Fibroblast of lung (primary cell): ENCODE measurements at places on chromosomes 6 and 20. TPM values are rescaled to one million over a fixed set of nuclear protein-coding genes. Genes with fewer than 3 reads are reported as not detected.
A peak's percentile ranks its signal among the peaks of the same experiment; 100 is the strongest.

The DEFB124 gene
- total RNA-seq, result not detected in 2 replicates

The FAXC gene
- total RNA-seq, result 0.17 and 0.51 TPM in 2 replicates

DNA sequence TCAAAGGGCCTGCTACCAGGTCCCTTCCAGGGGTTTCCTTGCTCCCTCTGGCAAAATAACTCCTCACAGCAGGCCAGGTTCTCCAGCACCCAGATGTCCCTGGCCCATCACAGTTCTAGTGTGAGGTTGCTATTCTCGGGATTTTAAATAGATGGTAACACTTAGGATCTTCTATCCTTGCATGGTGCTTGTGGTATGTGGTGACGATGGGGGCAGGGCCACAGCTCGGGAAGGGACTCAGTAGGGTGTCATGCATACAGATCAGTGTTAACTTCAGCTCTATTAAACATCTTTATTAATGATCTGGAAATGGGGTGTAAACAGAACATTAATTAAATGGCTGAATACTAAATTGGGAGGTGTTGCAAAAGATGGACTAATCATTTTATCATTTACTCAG lies 323.8 kb downstream of the QKI start:
- no peak for DNase-seq

- peak; percentile 16 for DNase-seq
These were observed 763 bp downstream of the KLC4 start for GRCh38 chr6:43060034-43060754.

DNA sequence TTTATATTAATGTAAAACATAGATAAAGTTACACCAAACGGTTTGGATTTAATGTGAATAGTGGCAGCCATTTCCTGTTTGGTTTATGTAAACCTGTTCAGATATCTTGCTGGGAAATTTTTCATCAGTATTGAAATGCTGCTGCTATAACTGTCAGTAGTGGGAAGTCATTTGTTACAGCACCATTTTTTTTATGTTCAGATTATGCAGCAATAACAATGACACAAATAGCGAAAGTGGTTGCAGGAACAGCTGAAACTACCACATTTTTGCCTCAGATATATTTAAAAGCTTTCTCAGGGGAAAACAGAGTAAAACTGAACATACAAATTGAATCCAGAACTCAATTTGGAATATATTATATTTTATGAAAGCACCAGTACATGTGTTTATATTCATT lies 128.8 kb upstream of the SIM1 start:
- no peak for DNase-seq
